Activated CD4-positive, alpha-beta T cell treated with anti-CD3 and anti-CD28 coated beads, Interleukin-2, amount 50 U/mL, for 4 hours (primary cell): ENCODE measurements at places on chromosomes 2 and 18.

- DNase-seq, result no peak
Observed at GRCh38 chr18:58699551-58699950, 28.3 kb downstream of the MALT1 start.

GRCh38 chr2:207813221-207813916 lies 43.7 kb upstream of the FZD5 start:
- no peak for DNase-seq

DNA sequence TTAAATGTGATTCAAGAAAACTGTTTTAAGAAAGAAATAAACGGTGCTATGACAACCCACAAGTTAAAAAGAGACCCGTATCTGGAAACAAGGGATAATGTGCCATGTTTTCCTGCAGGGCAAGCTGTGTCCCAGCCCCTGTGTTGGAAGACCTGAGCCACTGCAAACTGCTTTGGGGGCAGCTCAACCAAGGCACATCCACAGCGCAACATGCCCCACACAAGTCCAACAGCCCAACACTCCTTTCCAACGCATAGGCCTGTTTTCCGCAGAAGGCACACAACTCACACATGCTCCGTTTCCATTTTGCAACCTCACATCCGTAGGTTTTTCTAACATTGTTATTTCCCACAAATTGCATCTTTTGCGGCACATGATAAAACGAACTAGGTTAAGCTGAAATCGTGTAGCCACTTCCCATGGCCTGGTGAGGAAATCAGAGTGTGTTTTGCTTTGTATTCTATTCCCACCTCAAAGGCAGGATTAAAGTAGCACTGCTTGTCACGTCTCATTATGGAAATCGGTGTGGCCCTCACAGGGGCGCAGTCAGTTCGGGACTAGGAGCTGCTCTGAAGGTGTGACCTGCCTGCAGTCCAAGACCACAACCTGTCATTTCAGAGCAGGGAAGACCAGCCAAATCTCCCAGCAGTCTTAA lies 50.5 kb upstream of the ZNF516 start:
- no peak for DNase-seq

DNA sequence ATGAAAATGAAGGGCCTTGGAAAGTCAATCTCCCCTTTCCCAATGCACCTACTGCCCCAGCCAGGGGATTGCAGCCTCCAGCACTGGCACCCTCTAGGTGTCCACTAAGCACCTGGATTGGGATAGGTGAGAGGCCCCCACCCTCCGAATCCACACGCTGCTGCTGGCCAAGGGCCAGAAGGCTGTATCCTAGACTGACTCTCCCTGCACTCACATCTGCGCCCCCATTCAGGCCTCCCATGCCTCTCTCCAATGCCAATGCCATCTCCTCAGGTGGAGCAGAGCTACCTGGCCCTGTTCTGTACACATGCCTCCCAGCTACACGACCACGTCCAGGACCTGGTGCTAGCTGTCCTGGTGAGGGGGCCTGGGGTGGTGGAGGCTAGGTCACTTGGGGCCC lies 9.8 kb downstream of the MFSD2B start:
- no peak for DNase-seq

- no peak for DNase-seq
Observed at GRCh38 chr2:20584045-20584398, 66.9 kb downstream of the HS1BP3 start.
